ENCODE measurements at places on chromosomes 1 and 21. TPM values are rescaled to one million over a fixed set of nuclear protein-coding genes. Genes with fewer than 3 reads are reported as not detected.

GRCh38 chr1:178774263-178774662 lies 49.2 kb downstream of the RALGPS2 start:
- no peak for DNase-seq

GRCh38 chr1:166544036-166544435 lies 295.2 kb upstream of the POGK start:
- no peak for DNase-seq

- no peak for DNase-seq
These were observed 10.5 kb downstream of the ZMYM4 start for GRCh38 chr1:35278886-35279554.

DNA sequence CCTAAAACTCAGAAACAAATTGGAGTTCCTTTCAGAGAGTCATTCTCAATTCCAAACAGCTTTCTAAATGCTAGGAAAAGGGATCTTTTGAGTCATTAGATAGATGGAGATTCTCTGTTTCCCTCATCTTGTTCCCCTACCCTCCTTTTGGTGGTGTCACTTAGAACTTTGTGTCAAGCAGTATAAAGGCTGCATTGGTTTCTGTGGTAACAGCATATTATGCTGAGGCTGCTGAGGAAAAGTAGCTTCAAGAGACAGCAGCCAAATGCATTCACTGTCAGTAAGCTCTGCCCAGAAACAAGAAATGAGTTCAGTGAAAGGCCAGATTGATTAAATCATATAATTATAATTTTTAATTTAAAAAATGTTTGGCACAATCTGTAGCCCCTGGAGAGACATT lies 144.1 kb downstream of the LRRC40 start:
- no peak for DNase-seq

OR2L5 gene
- not detected for total RNA-seq

DNA sequence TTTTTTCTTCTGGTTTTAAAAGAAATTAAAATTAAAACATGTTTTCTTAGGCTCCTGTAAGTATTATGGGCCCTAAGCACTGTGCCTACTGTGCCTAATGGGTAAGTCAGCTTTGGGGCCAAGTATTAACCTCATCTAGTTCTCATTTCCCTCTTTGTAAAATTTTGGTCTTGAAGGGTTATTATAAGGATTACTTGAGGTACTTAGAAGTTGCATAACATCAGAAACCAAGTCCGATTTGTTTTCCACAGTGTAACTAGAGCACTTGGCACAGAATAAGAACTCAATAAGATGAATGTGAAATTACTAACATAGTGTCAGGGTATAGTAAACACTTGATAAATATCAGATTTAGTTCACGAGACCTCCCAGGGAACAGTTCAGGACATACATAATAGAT lies 16.4 kb upstream of the OSBPL9 start:
- no peak for DNase-seq

RGS13 gene
- not detected for total RNA-seq

GRCh38 chr1:234726359-234726943 lies 116.5 kb upstream of the IRF2BP2 start:
- DNase-seq = no peak

CA6 gene
- total RNA-seq = not detected

GRCh38 chr1:12434174-12434573 lies 183.8 kb downstream of the DHRS3 start:
- DNase-seq = no peak

GRCh38 chr1:20484519-20485462 lies 1.2 kb downstream of the CAMK2N1 start:
- no peak for DNase-seq

DNA sequence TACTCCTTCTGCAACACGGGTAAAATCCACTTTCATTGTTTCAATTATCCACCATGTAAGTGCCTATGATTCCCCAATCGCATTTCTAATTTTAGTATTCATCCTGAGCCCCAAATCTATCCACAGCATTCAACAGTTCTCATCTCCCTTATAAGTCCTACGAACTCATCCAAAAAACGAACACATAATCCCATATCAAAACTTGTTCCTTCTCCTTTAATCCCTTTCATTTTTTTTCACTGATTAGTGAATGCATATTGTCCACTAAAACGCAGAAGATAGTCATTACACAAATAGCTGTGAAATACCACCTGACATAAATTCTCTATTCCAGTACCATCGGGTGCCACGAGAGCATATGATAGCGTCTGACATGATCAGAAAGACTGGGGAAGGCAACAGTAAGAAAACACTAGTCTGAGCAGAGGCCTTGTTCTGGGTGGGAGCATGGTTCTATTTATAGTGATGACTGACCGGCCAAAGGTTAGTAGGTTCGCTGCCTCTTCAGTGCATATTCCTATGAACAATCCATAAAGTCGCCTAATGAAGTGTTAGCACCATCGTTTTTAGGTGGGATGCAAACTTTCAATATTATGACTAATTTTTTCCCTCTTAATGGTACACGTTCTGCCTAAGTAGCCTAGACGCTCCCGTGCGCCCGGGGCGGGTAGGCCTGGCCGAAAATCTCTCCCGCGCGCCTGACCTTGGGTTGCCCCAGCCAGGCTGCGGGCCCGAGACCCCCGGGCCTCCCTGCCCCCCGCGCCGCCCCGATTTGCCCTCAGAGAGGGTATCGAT lies 648 bp downstream of the ATP5PF start:
- DNase-seq = peak; percentile 51

AK4 gene
- total RNA-seq = 153 TPM

- no peak for DNase-seq
These were observed 5.3 kb downstream of the DSCAM start for GRCh38 chr21:40841524-40842196.

DNA sequence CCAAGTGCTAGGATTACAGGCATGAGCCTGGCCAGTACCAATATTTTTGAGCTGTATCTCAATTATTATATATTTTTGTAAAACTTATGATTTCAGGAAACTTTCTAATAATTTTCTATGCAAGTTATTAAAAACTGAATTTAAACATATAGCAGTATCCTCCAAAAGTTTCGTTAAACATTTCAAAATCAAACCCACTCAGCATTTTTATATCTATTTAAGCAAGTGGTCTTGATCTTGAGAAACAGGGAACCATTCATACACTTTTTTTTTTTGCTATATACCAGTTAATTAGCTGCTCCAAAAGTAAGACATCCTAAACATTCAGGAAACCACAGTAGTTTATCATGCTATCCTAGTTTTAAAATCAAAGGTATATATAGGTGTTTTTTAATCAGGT lies 22.0 kb downstream of the SHCBP1L start:
- DNase-seq = no peak

- DNase-seq = no peak
These were observed 4.1 kb upstream of the GREM2 start for GRCh38 chr1:240616018-240616417.

KIAA1614 gene
- total RNA-seq = 0.13 TPM

- no peak for DNase-seq
These were observed 147.0 kb downstream of the VAV3 start for GRCh38 chr1:107817935-107818334.

DNA sequence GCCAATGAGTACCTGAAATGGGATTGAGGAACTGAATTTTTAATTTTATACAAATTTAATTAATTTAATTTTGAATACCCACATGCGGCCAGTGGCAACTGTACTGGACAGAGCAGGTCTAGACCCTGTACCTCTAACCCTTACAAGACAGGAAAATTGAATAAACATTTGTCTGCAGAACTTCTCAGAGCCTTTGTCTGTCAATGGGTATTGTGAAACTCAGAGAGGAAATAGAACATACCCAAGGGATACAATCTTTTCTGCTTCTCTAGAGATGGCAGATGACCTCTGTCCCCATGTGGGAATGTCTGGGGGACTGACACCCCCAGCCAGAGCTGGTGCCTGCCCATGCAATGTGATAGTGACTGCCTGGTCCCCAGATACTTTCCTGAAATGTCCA lies 220.6 kb downstream of the TM2D1 start:
- DNase-seq = no peak

YIPF1 gene
- total RNA-seq = 18.3 TPM

TSTD1 gene
- total RNA-seq = 30.7 TPM

PFKL gene
- 97.6 TPM for total RNA-seq

NES gene
- 1.4 TPM for total RNA-seq

DNA sequence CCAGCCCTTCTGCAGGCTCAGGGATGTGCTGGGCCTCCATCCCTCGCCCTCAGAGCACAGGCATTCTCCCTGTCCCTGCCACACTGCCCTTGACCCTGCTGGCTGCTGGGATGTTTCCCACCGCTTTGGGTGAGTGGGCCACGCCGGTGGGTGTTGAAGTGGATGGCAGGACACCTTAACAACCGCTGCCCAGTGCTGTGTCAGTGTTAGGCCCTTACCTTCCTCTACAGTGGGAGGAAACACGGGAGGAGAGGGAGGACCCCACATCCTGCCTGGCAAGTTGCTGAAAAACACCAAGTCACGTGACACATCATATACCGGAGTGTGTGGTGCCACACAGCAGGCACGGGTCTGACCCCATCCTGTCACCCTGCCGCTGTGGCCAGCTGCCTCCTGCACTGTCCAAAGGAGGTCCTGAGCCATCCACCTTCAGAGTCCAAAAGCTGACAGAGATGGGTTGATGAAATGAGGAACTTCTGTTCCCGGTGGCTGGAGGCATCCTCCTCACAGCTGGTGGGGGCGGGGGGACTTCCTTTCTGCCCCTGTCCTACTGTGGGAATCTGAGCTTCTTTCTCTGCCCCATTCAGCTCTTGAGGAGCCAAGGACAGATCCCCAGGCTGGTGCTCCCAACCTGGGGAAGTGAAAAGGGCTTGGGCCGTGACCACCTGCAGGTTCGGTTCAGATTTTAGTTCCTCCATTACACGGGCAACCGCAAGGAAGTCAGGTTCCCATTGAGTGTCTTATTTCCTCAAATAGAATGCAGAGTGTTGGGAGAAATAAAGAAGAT lies 3.2 kb upstream of the THEMIS2 start:
- DNase-seq = no peak

SLC44A3 gene
- total RNA-seq = 3.1 TPM

DNA sequence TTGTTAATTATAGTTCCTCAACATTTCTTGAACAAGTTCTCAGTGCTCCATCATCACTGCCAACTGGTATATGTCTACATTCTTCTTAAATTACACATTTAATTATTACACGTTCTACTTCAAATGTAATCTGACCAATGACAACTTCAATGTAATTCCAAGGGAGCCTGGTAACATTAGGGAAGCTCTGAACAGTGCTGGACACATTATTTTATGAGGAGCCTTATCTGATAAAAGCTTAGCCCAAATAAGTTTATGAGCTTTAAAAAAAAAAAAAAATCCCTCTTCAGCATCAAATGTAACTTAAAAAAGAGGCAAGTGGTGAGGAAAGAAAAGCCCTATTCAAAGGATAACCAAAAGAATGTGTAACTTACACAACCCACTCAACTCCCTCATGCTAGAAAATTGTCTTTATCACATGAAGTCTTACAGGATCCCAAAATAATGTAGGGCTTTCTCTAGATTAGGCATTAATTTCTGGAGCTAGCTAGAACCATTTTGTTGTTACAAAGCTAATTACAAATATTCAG lies 35.2 kb upstream of the ABCA4 start:
- no peak for DNase-seq

All from left lobe of liver (tissue), 2 donors.